ENCODE measurements at places on chromosomes 4 and X.

GRCh38 chr4:16048619-16049419 is 35.0 kb downstream of the PROM1 start:
- no peak for DNase-seq

- no peak for DNase-seq
Observed at GRCh38 chrX:132216283-132216682, 3.0 kb downstream of the RAP2C start.

- no peak for DNase-seq
Observed at GRCh38 chr4:88518911-88519310, 4.7 kb downstream of the PYURF start.

DNA sequence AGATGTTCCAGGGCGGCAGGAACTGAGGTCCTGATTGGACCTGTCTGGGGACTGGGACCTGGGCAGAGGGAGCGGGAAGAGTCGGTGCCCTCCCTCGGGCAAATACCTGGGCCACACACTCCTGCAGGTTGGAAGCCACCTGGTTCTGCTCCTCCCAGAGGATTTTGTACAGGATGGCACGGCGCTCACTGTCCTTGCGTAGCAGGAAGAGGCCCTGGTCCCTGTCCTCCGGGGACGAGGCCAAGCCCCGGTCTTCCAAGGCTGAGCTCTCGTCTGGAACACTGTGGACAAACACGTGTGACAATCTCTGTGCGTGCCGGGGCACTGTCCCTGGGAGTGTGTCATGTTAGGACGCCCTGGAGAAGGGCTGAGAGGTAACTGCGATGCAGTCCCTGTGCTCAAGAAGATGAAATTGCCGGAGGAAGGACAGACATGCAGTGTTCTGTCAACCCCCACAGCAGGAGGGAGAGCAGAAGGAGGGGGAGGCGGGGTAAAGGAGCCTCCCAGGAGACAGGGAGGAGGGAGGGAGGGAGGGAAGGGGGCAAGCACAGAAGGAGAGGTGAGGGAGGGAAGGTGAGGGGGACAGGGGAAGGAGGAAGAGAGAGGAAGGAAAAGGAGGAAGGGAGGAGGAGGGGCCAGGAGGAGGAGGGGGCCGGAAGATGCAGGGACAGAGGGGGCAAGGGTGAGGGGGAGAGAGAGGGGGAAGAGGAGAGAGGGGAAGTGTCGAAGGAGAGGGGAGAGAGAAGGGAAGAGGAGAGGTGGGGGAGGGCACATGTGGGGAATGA is 29.0 kb downstream of the PDHA1 start:
- DNase-seq: no peak

GRCh38 chrX:46704767-46705386 is 54.0 kb downstream of the SLC9A7 start:
- no peak for DNase-seq

DNA sequence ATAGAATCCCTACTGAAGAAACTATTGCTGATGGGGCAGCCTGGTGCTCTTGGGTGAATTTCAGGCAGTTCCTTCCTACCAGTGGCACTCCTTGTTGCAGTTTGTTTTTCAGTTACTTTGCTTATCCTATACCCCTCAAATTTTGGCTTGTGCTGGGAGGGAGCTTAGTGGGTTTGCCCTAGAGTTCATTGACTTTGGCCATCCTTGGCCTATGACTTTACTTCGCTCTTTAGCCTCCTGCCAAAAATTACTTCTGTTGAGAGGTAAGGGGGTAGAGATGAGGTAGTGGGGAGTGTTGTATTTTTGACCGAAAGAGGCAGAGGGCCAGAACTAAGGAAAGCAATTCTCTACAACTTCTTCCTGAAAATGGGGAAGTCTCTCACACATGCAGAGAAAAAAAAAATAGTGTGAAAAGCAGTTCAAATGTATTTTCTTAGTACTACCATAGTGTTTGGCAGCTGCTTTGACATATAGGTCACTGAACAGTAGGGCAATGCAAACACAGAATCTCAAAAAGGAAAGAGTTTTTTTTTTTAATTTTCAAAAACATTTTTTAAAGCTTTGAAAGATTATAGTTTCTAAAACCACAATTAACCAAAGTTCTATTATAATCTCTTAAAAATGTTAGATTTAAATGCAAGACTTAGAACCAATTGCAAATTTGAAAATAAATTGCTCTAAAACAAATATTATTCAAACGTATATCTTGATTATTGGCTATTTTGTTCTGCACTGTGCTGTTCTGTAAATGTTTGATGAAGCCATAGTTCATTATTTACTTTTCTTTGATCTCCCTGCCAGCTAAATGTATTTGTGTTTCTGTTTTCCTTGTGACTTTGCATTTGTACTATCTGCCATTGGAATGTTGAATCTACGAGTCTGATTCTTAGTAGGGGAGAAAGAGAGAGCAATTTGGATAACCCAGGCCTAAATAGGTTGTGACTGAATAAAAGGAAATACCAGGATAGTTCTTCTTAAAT is 73.6 kb downstream of the DCK start:
- DNase-seq: no peak

GRCh38 chr4:109355835-109356234 is 53.4 kb upstream of the COL25A1 start:
- DNase-seq: no peak

DNA sequence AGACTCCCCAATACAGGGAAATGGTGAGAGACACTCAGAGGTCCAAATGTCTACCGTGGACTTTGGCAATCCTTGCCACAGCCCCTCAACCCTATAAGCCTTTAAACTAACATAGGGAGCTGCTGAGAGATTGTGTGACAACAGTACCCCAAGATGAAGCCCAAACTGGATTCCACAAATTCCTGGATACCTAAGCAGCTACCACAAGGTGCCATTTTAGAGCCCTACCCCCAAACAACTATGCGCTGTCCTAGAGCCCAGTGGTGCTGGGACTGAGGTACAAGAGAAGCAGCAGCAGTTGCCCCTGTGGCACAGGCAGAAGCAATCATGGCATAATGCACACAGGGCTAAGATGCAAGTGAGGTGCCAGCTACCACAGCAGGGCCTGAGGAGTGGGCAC is 2.7 kb upstream of the TMPRSS11F start:
- no peak for DNase-seq

DNA sequence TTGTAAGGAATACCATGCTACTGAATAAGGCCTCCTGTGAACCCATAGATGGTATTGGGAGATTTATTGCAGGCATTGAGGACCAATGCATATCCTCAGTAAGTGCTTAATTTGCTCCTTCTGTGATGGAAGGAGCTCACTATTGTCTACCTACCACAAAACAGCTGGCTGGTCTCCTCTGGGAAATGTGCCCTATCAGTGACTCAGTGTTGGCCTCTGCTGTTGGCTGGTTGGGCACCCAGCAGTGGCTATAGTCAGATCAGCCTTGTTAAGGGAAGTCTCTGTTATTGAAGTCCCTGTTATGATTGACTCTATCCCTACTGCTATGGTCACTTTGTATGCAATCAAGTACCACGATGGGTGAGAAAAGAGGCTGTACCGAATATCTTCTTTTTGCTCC is 27.5 kb upstream of the OTUD4 start:
- DNase-seq: no peak

- DNase-seq: no peak
Observed at GRCh38 chr4:150123796-150124677, 45.8 kb downstream of the DCLK2 start.

GRCh38 chrX:49199315-49199595 is 738 bp downstream of the SYP start:
- DNase-seq: no peak

- no peak for DNase-seq
Observed at GRCh38 chrX:30533835-30534234, 43.7 kb downstream of the TASL start.

DNA sequence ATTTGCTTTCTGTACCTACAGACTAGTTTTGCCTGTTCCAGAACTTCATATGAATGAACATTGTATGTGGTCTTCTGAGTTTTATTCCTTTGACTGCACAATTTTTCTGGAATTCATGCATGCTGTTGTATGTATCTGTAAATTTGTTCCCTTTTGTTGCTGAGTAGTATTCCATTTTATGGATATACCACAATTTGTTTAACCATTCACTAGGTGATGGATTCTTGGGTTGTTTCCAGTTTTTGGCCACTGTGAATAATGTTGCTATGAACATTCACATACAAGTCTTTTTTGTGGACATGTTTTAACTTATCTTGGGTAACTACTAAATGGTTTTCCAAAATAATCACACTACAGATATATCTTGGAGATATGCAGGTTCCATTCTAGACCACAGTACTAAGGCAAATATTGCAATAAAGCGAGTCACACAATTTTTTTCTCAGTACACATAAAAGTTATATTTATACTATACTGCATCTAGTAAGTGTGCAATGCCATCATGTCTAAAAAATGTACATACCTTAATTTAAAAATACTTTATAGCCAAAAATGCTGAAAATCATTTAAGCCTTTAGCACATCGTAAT is 58.7 kb downstream of the TSPAN5 start:
- DNase-seq: no peak

- DNase-seq: no peak
Observed at GRCh38 chr4:101042847-101043246, 304.5 kb downstream of the PPP3CA start.

DNA sequence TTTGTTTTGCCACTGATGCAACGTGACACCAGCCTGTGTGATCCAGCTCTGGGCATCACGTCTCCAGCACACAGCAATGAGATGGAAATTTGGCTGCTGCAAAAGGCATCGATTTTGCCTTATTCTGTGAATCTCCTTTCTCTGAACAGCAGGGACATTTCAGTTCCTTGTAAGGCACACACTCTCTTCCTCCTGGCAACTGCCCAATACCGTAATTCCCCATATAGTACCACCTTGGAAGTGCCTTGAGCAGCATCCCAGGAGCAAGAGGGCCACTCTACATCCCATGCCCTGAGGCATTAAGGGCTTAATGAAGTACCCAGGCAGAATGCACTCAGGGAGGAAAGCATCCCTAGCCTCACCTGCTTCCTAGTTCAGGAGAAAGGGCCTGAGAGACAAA is 10.5 kb upstream of the MAMLD1 start:
- DNase-seq: no peak

DNA sequence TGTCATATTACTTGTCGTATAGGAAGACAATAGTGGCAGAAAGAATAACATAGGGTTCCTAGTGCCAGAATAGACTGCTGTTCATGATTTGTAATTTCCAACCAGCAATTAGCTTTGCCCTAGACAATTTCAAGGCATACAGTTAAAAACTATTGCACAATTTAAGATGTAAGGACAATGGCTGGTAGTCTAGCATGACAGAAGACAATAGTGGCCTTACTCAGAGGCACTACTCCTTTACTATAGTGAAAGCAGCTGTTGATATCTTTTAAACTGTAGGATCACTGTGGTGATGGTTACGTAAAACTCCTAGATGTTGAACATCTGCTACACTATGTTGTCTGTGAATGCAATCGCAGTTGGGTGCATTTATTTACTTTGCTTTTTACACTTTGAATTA is 234.5 kb downstream of the RBMX2 start:
- DNase-seq: no peak

- DNase-seq: no peak
Observed at GRCh38 chr4:184320631-184321030, 103.0 kb upstream of the ENPP6 start.

- no peak for DNase-seq
Observed at GRCh38 chr4:6229095-6229494, 28.7 kb upstream of the JAKMIP1 start.

DNA sequence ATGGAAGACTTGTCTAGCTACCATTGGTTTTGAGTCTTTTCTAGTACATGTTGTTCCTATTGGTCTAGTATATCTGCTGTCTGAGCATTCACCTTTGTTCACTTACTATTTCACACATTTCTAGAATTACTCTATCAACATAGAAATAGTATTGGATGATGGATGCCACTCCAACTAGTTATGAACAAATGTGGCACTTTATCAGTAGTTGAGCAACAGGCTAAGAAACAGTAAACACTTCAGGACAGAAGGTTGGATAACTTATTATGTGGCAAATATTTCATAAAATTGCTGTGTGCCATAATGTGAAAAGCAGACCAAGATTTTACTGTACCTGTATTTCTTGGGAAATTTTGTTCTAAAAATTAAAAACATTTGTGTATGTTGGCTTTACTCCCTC is 42.4 kb upstream of the GLRA3 start:
- DNase-seq: no peak

DNA sequence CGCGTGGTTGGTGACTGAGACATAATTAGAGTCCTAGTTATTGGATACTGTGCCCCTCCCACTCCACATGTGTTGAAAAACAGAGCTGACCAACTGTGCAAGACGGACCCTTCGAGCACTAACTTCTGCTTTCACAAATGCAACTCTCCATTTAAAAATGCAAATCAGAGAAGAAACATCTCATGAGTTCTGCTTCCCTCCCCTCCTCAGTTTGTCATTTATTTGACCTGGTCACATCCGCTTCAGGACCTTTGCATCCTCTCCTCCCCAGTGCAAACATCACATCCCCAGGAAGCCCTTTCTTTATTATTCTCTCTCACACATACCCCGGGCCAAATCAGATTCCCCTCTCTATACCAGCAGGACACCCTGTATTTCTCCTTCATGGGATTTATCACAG is 38.1 kb upstream of the NOCT start:
- DNase-seq: no peak

DNA sequence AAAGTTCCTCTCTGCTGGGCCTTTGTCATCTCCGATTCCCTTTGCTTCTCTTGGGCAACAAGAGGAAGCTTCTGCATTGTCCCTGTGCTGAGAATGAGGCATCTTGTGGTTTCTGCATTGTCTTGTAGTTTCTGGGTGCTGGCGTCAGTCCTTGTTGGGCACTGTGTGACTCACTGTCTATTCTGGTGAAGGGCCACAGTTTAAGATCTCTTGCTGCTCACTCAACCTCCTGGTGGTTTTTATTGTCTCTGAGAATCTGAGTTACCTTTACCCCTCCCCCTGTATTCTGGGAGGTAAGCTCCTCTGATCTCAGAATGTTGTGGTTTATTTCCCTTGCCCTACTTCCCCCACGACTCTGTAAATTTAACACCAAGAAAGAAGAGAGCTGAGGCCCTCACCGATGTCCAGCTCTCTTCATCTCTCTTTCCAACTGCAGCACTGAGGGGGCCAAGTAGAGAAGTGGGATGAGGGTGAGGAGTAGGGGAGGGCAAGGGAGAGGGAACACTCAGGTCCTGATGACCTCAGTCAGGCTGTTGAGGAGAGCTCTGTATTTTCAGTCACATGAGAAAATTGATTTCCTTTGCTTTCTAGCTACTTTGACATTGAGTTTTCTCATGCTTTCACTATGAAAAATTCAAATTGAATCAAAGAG is 441.6 kb upstream of the PITX2 start:
- DNase-seq: no peak

DNA sequence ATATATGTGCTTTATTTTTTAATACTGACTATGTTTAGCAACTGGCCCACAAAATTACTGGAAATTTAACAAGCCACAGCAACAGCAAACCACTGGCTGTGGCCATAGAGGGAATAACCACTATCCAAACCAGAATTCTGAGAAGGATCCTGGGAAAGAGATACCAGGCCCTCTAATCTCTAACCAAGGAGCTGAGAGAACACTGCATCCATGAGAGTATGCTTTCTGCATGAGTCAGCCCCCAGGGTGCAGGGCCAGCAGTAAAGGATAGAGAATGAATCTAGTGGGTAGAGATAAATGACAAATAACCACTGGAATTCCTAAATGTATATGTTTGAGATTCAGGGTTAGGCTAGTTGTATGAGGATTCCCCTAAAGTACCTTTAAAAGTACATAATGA is 221.8 kb downstream of the KIT start:
- DNase-seq: no peak
